ENCODE measurements at places on chromosomes 1 and 21. TPM values are rescaled to one million over a fixed set of nuclear protein-coding genes. Genes with fewer than 3 reads are reported as not detected.
A peak's percentile ranks its signal among the peaks of the same experiment; 100 is the strongest.

DNA sequence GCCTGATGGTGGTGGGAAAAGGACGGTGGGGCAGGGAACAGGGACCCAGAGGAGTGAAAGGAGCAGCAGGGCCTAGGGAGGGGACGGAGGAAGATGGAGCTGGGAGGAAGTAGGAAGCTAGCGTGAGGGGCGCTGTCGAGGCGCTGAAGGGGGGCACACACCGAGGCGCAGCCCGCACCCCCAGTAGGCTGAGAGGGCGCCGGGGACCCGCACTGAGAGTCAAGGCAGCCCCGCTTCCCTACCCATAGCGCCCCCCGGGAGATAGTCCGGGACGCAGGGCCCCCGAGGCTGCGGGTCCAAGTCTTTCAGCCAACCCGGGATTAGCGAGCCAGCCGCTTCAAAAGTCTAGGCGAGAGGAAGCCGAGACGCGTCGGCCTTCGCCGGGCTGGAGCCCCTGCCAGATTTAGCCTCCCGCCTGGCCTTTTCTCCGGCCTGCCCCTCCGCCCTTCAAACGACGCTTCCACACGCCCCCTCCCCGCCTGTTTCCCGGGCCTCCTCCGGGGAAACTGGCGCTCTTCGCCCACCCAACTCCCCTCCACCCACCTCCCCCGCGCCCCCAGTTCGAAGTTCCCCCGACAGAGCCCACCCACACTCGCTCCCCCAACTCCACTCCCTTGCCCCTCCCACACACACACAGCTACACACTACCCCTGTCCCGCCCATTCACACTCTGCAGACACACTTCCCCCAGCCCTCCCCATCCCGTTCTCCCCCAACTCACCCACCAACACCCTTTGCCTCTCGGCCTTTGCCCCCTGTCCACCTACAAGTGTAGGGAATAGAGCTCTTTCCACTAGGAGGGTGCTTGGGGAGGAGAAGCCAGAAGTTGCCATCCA lies 7.8 kb upstream of the PROX1 start:
- no peak for DNase-seq

GRCh38 chr1:229507502-229507901 lies 639 bp downstream of the NUP133 start:
- no peak for DNase-seq

DNA sequence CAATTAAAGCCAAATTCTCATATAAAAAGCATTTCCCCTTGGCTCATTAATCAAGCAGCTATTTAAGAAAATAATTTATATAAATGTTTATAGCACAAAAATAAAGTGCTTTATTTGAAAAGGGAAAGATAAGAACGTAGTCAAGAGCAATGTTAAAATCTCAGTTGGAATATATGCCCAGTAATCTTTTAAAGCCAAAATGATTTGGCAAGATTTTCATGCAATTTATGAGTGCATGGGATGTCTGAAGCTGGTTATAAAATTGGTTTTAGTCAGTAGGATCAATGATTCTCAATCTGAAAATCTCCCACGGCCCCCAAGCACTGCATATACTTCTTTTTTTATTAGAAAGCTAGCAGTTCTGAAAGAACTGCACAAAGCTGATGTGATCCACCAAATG lies 188.8 kb downstream of the RERE start:
- no peak for DNase-seq

GRCh38 chr1:41704196-41704595 lies 214.5 kb downstream of the HIVEP3 start:
- no peak for DNase-seq

DNA sequence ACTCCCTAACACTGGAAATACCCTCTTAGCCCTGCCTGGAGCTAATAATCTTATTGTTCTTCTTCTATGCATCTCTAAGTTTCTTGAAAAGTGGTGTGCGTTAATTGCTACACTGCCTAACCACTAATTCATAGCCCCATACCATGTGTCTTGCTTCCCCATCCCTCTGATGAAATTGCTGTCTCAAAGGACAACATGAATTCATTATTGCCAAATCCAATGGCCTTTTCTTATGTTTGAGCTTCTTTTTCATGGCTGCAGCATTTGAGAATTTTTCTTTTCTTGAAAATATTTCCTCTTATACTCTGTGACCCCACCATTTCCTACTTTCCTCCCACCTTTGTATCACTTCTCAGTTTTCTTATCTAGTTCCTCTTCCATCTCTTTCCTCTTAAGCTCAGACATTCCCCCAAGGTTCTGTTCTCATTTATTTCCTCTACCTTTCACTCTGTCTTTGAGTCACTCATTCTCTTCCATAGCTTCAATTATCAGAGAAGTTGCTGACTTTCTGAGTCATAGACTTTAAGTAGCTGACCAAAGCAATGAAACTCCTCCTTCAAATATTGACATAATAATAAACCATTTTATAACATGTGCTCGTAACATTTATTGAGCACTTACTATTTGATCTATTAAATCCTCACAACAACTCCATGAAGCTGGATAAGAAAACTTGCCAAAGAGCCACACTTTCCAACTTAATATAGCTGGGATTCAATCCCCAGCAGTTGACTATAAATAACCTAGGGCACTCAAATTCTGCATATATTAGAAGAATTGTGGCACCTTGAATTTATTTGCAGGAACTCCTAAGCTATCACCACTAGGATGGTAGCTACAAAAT lies 35.5 kb upstream of the ATP6V1G3 start:
- peak; percentile 38 for DNase-seq

GRCh38 chr1:30600706-30601105 lies 122.7 kb downstream of the MATN1 start:
- DNase-seq: no peak

- no peak for DNase-seq
Observed at GRCh38 chr21:45304476-45304830, 16.8 kb upstream of the POFUT2 start.

DNA sequence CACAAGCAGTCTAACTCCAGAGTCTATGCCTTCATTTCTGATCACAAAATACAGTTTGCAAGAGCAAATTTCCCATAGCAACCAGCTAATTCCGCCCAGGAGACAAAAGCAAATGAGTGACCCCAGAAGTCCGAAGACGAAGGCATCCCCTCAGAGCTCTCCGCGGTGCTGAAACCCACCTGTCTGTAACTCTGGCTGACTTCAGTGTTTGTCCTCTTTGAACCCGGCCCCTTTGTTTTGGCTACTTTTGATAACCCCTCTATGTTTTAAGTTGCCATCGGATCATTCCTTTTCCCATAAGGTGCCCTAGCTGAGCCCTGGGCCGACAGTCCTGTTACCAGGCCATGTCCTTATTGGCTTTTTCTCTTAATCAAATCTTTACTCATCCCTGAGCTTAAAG lies 515.8 kb downstream of the PTPRU start:
- no peak for DNase-seq

WRAP73 gene
- 31.7 TPM for total RNA-seq
